ENCODE measurements at places on chromosomes 3 and 15.

- no peak for DNase-seq
These were observed 35.0 kb downstream of the RFX7 start for GRCh38 chr15:56208641-56209155.

DNA sequence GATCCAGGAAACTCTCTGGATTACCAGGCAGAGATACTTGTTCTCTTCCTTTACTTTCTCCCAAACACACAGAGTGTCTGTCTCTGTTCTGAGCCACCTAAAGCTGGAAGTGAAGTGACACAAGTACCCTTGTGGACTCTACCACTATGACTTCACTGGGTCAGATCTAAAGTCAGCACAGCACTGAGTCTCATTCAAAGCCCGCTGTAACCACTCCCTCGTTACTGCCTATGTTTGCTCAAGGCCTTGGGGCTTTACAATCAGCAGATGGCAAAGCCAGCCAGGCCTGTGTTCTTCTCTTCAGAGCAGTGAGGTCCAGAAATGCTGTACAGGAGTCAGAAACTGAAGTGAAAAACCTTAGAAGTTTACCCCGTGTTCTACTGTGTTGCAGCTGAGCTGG is 588.3 kb upstream of the SEMA6D start:
- DNase-seq, result no peak

DNA sequence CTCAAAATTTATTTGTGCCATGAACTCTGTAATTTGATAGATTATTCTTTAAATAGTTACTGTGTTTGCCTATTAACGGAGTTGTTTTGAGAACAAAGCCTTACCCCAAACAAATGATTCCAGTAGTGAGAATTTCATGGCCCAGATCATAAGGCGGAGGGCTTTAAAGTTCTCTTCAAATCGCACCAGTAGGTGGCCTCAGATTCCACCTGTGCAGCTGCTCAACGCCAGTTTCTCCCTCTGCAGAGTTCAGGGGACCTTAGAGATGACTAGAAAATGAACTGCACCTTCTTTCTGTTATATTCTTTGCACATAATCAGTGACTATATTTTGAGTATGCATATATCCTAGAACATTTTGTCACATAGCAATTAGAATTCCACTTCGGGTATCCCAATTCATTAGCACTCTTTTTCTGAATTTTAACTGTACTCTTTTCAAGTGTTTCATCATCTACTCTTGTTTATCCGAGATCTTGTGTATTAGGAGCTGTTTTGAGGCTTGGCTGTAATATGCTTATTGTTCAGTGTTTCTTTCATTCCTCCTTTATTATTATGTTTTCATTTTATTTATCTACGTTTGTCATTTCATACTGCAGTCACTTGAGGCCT is 232.6 kb upstream of the CHRM5 start:
- DNase-seq, result no peak

DNA sequence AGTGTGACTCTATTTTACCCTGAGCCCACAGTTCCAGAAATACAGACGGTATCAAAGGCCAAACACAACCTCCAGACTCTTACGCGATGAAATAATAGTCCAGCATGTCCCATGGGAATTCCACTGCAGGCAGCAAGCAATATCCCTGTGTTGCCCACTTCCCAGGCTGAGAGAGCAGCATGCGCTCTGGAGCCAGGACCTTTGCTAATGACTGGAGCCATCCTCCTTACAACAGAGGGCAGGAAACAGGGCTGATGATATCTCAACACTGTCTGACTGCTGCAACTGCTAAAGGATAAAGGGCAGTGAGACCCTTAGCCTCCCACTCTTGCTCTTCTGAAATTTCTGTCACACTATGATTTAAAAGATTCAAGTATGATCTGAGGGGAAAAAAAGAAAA is 34.8 kb downstream of the MCF2L2 start:
- DNase-seq, result no peak

GRCh38 chr3:77091809-77092208 is 51.9 kb downstream of the ROBO2 start:
- DNase-seq, result no peak

GRCh38 chr3:107367353-107367752 is 9.9 kb upstream of the CCDC54 start:
- peak; percentile 16 for DNase-seq

DNA sequence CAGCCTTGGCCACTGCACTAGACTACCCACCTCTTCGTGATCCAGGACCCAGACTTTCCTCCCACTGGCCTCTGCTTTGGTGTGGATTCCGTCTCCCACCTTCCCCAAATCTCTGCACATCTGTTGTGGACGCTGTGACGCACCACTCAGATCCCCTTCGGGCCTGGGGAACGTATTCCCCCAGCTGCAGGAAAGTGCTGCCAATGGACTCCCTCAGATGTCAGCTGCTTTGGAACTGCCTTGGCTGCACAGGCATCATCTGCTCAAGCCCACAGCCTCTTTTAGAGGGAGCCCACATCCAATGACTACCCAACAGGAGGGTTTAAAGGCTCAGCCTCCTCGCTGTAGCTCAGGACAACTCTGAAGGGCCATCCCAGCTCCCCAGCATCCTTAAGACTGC is 134.2 kb upstream of the RAD18 start:
- peak; percentile 34 for DNase-seq

DNA sequence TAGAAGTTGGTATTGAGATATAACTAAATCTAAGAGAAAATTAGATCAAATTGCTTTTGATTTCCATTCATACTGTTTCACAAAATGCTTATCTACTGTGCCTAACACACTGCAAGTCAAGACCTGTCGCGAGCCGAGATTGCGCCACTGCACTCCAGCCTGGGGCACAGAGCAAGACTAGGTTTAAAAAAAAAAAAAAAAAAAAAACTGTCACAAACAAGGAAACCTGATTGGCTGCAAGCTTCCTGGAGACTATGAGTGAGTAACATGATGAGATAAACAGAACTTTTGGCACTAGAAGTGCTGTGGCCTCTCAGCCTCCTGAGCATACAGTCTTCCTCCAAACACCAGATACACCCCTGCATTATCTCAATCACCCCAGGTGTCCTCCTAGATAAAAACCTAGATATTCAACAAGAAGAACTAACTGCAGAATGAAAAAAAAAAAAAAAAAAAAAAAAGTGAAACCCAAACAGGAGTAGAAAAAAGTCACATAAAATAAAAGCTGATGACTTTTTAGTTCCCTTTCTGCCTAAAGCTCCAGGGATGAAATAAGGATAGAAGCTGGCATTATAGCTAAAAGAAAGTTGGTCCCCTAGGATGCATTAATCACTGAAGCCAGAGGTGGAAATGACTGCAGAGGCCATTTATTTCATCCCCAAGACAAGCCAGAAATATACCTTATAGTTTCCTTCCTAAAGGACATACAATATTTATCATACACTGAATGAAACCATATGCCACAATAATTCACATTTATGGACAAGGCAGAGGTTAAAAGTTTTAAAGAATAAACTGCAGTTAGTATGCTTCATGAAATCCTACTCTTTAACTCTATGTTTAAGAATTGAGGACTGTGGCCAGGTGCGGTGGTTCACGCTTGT is 82.4 kb downstream of the P3H2 start:
- peak; percentile 9 for DNase-seq

- no peak for DNase-seq
These were observed 15.8 kb downstream of the ISG20 start for GRCh38 chr15:88654430-88655102.

DNA sequence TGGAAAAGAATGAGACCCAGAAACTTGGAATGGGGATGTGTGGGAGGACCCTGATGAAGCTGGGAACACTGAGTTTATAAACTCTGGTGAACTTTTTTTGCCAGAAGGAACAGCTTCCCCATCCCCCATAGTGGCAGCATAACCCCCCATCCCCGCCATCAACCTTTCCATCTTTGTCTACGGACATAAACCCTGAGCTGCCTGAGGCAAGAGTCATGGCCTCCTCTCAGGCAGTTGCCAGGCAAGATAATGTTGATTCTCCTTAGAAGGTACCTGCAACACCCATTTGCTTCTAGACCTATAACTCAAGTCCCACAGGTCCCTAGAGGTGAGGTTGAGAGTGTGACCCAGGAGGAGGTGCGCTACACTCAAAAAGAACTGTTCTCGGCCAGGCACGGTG is 11.5 kb downstream of the MAP4 start:
- DNase-seq, result no peak

DNA sequence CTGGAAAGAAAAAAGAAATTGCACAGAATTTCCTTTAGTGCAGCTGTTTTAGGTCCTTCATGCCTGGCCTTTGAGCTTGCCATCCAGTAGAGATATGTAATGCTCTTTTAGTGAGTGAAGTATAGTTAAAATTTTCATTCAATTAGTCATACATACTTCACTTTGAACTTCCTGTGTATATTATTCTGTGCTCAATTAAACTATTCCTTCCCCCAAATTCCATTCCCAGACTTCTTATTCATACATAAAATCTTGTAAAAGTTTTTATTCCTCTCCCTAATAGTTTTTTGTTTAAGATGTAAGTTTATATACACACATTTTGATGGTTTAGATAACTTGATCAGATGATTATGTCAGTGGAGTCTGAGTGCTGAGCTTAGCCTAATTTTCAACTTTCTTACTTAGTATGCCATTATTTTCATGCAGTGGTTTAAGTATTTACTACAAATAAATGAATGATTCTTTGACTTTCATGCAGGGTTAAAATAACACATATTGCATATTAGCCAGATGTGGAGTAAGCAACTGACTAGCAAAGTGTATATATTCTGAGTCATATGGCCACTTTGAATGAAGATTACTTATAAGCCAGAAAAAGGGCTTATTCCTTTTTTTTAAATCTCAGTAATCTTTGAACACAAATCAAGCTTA is 42.5 kb upstream of the ABHD10 start:
- DNase-seq, result no peak

DNA sequence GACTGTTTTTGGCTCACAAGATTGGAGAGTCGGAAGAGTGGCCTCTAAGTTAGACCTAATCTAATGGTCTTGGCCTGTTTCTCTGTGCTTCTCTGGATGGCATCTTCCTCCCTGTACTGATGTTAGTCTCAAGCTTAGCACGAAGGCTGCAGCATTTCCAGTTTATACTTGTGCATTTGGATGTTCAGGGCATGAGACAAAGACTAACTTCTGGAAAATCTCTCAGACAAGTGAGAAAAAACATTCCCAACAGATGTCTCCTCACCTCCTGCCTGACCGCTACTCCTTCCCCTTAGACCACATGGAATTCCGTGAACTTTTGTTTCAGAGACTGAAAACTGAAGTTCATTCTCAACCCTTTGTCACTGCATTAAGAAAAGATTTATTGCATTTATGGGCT is 410.8 kb upstream of the MCTP2 start:
- DNase-seq, result no peak

GRCh38 chr15:66293419-66294156 is at the start of gene DIS3L:
Gene DIS3L, plus strand, starts transcription at chr15:66293568. Its CDS starts 29 bp downstream, at chr15:66293597.
- peak; percentile 33 for DNase-seq

DNA sequence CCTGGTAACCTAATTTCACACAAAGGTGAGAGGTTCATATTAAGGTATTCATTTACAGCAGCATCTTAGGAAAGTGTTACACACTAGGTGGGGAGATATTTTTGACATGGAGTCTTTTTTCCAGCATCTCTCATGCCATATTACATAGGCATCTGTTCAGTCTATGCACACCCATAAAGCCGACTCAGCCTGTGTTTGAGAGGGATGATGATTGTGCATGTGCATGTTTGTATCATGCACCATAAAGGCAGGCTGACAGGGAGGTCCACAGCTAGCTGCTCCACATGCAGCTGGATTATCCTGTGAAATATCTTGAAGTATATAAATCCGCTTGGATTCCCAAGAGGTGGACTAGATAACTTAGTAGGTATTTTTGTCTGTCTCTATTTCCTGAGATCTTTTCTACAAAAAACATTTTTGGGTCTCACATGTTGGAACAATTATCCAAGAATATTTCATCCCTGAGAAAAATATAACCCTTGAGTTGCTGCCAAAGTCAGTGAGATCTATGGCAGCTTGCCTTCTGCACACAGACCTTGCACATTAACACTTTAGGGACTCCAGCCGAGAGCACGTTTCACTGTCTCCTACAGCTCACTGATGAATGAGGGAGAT is 288.4 kb upstream of the DPH6 start:
- no peak for DNase-seq

DNA sequence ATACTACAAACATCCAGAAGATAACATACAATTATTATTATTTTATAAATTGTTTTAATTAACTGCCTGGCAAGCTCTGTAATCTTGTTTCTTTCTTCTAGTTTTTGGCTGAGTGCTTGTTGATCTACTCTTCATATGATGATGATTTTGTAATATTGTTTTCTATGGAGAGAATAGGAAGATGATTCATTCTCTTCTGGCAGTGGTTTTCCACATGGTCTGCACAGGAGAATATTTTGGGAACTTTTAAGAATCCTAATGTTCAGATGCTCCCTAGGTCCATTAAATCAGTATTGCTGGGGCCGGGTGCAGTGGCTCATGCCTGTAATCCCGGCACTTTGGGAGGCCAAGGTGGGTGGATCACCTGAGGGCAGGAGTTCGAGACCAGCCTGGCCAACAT is 37.6 kb downstream of the CACNA2D3 start:
- DNase-seq, result no peak

- DNase-seq, result no peak
These were observed 12.2 kb upstream of the VEPH1 start for GRCh38 chr3:157515398-157515797.

DNA sequence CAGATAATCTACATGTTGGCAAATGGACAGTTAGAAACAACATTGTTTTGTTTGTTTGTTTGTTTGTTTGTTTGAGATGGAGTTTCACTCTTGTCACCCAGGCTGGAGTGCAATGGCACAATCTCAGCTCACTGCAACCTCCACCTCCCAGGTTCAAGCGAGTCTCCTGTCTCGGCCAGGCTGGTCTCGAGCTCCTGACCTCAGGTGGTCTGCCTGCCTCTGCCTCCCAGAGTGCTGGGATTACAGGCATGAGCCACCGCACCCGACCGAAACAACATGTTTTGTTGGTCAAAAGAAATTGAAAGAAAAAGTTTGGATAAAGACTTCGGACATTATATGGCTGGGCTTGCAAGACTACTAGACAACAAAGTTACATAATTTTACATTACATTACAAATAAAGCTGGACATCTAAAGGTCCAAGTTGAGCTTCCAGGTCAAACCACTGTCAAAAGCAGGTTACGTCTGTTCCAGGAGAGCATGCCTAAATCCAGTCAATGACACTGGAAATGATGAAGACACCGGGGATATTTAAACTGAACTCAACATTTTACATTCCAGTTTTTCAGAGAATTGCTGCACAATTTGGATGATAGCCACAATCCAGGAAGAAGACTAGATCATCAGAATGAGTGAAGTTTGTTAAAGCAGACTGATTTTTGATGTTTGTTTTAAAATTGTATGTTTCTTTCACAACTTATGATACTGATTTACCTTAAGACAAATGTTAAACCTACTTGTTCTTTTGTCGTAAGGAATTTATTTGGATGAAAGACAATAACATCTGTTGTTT is 18.6 kb downstream of the SERP1 start:
- no peak for DNase-seq

DNA sequence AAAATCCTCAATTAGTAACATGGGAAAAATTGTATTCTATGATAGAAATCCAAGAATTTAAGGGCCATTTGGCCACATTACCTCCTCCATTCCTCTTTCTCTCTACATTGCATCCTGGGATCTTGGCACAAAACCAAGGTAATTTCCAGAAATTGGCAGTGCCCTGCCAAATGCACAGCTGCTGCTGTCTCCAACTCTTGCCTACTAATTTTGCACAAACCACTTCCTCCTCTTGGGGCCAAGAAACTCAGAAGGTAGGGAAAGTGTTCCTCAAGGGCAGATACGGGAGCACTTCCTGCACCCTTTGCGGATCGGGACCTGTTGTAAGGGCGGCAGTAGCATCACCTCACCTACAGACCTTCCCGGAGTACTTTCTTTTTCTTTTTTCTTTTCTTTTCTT is 57.8 kb downstream of the MAP3K13 start:
- DNase-seq, result peak; percentile 44

GRCh38 chr3:112681822-112682325 is 40.9 kb upstream of the CCDC80 start:
- no peak for DNase-seq

- peak; percentile 21 for DNase-seq
These were observed 135.9 kb upstream of the AGBL1 start for GRCh38 chr15:85943791-85944190.
